ENCODE measurements at places on chromosomes 7 and 10.

GRCh38 chr10:23417254-23417653, 21.6 kb upstream of the OTUD1 start:
- H3K27me3 ChIP-seq, result no peaks in the 10 kb centered on the region
- no peak for DNase-seq
- H3K27ac ChIP-seq, result no peak overlapping the region
- H3K4me3 ChIP-seq, result no peak overlapping the region
- no peaks in the 10 kb centered on the region for H3K36me3 ChIP-seq

DNA sequence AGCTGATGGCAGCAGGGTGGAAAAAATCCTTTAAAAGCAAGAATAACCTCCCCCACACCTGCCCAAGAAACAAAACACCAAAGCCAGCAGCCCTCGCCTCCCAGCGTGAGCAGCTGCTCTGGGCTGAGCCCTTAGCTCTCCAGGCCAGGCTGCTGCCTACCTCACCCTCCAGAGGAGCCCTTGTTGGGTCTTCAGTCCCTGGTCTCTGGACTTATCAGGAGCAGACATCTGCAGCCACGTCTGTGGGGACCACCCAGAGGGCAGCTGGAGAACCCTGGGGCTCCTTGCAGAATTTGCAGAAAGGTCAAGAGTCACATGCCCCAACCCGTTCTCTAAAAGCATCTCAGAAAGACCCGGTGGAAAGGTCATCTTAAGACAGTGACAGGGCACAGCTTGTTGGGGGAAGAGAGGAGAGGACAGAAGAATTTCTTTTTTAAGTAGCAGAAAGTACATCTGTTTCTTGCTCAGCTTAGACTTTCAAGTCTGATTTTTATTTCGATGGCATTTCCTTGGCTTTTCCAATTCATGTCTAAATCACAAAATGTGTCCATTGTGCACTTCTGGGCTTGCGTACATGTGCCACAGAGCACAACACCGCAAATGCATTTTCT, 425.7 kb upstream of the NFE2L3 start:
- no peak overlapping the region for H3K27ac ChIP-seq
- no peaks in the 10 kb centered on the region for H3K36me3 ChIP-seq
- H3K4me1 ChIP-seq, result no peaks in the 10 kb centered on the region
- DNase-seq, result peak; percentile 81

DNA sequence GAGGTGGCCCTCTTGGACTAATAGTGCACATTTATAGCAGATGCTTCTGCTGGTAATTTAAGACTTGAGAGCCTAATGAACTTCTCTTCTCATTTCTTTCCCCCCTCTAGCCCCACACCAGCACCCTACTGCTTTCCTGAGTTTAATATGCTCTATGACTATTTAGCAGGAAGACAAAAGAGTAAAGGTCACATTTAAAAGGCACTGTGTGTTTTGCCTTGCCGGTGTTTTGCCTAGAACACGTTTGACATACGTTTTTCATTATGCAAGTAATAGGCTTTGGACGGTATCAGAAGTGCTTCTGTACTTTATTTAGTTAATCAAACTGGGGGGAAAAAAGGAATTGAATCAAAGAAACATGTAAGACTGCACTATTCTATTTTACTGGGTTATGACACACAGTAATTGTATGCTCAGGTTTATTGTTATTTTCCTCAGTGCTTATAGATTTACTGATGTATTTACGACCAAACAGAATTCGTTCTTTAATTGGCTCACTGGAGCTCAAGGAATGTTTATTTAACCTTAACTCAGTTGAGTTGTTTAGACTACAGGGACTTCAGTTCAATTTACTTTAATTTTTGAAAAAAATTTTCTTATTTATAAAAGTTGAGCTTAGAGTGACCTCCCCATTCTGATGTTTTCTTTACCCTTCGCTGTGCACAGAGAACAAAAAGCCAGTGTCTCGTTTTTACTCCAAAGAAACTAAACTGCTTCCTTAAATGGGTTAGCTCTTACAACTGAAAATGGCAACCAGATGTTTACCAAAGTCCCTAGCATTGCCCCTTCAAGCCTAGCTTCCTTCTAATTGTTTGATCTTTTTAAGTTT, 35.4 kb downstream of the CPED1 start:
- no peaks in the 10 kb centered on the region for H3K36me3 ChIP-seq
- H3K4me3 ChIP-seq, result no peak overlapping the region
- H3K4me1 ChIP-seq, result peaks cover 3% of the 10 kb centered on the region
- H3K27ac ChIP-seq, result no peak overlapping the region
- DNase-seq, result no peak

GRCh38 chr7:30347226-30348082, 63.1 kb downstream of the ZNRF2 start:
- H3K36me3 ChIP-seq, result no peaks in the 10 kb centered on the region
- H3K4me1 ChIP-seq, result no peaks in the 10 kb centered on the region
- H3K4me3 ChIP-seq, result no peak overlapping the region
- H3K27ac ChIP-seq, result no peak overlapping the region
- no peak for DNase-seq

- no peaks in the 10 kb centered on the region for H3K36me3 ChIP-seq
- DNase-seq, result no peak
- H3K27ac ChIP-seq, result peak overlapping the region; percentile 98
- no peaks in the 10 kb centered on the region for H3K27me3 ChIP-seq
- H3K4me3 ChIP-seq, result peak overlapping the region; percentile 7
These were observed 102.4 kb upstream of the KLF6 start for GRCh38 chr10:3887404-3887803.

DNA sequence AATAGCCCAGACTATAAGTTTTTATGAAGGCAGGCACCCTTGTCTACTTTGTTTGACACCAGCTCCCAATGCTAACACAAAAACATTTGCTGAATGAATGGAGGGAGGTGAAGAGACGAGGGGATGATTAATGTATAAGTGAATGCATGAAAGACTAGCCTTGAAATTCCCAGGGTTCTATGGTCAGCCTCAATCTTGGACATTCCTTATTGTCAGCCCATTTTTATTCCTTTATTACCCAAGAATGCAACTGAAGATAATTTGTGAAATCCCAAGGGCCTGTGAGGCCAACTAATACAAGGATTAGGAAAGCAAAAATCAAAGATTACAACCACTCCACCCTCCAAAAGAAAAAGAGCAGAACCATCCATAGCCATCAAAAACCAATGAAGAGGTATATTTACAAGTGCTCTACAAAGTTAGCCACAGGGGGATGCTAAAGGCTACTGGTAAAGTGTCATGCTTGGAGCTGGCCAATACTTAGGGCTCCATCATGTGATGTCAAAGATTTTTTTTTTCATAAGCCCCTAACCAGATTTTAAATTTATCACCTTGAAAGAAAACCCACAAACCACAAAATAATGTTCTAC, 40.0 kb upstream of the ASAH2 start:
- no peak overlapping the region for H3K27ac ChIP-seq
- no peaks in the 10 kb centered on the region for H3K27me3 ChIP-seq
- H3K36me3 ChIP-seq, result no peaks in the 10 kb centered on the region
- DNase-seq, result no peak

- no peak overlapping the region for H3K27ac ChIP-seq
- no peaks in the 10 kb centered on the region for H3K36me3 ChIP-seq
- no peaks in the 10 kb centered on the region for H3K4me1 ChIP-seq
- DNase-seq, result no peak
- H3K27me3 ChIP-seq, result no peaks in the 10 kb centered on the region
These were observed 168.9 kb downstream of the CSTF2T start for GRCh38 chr10:51530541-51530940.

DNA sequence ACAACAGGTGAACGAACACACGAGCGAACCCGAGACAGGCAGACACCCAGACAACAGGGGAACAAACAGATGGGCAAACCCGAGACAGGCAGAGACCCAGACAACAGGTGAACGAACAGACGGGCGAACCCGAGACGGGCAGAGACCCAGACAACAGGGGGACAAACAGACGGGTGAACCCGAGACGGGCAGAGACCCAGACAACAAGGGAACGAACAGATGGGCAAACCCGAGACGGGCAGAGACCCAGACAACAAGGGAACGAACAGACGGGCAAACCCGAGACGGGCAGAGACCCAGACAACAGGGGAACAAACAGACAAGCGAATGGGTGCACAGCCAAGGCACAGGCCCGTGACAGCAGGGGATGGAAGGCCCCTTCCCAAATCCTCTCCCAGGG, 264.7 kb downstream of the ELFN1 start:
- H3K36me3 ChIP-seq, result no peaks in the 10 kb centered on the region
- no peaks in the 10 kb centered on the region for H3K4me1 ChIP-seq
- no peak overlapping the region for H3K4me3 ChIP-seq
- DNase-seq, result no peak
- H3K27me3 ChIP-seq, result no peaks in the 10 kb centered on the region

Measured in kidney (tissue), 22 donors.